Activated CD4-positive, alpha-beta T cell treated with anti-CD3 and anti-CD28 coated beads for 24 hours (primary cell): ENCODE measurements at places on chromosomes 7 and 10.

DNA sequence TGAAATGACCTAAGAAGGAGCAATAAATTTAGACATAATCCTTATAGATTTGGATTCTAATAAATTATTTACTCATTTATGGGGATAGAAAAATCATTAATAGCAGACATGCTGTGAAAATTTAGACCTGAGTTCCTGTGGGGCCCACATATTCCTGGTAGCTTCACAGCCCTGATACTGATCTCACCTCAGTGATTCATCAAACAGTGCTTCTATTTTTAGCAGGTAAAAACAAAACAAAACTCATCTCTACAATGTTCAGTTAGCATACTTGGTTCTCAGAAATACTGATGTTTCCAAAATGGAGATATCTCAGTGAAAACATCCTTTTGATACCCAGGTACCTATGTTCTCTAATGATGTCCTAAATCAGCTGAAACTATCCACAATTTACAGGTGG is 841.1 kb upstream of the SORCS1 start:
- no peak for DNase-seq

DNA sequence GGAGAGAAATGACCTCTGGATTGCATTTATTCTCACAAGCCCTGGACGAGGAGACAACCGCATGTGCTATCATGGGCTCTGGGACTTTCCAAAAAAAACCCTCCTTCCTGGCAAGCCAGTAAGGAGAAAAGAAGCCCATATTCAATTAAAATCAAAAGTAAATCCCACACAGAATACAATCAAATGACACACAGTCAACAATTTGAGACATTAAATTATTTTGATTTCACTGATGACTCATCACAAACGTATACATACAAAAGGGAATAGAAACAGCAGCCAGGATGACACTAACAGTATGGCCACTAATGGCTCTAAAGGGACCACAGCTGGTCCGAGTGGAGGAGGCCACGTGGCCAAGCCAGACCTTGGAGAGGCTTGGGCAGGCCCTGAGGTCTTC is 24.9 kb downstream of the LRRC20 start:
- no peak for DNase-seq

- no peak for DNase-seq
Measured at GRCh38 chr10:117541405-117541908, 1.1 kb upstream of the EMX2 start.

DNA sequence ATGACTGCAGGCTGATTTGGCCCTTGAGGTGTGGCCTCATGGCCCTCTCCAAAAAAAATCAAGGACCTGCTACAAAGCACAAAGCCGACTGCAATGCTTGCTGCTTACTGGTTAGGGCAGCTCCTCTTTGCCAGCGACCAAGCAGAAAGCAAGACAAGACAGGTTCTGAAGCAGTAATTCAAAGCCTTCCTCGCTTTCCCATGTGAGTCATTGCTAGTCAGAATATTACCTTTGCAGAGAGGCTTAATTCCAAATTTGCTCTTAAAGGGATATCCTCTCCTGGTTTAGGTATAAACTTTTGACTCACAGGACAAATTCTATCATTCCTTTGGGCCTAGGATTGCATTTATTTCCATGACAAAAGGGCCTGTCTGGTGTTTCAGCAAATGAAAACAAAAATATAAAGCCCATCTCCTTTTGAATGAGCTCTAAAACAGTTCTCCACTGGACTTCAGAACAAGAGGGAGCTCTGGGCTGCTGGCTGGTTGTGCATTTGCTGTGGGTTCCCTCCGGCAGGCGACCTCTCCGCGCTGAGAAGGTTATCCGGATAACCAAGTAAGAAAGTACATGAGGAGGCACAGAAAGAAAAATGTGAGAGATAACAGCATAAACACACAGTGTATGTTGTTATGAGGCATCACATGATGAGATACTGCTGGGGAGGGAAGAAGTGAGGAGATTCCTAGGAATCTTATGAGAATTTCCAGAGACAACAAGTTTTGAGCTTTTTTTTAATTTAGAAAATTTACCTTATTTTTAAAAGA is 90.8 kb downstream of the EGFR start:
- DNase-seq: no peak

DNA sequence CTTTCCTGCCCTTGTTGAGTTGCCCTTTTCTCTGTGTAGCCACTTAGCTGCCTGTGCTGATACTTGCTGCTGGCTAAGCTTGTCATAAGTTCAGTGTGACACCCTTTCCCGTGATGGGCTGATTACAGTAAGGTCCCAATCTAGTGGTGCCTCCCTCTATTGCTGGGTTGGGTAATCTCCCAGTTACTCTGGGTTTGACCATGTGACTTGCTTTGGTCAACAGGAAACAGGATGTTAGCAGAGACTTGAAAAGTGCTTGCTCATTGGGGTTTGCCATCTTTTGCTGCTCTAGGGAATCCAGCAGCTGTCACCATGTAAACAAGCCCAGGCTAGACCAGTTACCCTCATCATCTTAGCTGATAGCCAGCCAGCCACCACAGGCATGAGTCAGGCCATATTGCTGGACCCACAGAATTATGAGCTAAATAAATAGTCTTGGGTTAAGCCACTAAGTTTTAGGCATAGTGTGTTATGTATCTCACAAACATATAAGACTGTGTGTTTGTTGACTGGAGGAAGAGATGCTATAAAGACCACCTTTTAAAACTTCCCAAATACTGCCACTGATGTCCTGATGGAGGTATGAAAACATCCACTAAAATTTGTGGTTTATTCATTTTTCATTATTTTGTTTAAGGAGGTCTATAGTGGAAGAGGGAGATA is 4.0 kb upstream of the LEP start:
- DNase-seq: no peak

DNA sequence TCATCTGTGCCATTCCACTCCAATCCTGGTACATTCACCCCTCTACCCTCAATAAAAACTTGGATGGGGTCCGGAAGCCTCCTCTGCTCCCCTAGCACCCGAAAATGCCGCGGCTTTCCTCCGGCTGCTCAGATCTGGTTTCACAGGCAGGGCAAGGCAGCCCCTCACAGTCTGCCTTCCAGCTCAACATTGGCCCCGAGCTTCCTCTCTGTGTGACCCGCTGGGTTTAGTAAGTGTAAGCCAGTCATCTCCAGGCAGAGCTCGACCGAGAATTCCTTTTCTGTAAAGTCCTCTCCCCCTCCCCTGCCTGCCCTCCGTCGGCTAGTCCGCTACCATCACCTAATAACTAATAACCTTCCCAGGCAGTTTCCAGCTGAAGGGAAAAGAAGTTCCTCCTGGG is 3.4 kb downstream of the INHBA start:
- no peak for DNase-seq

DNA sequence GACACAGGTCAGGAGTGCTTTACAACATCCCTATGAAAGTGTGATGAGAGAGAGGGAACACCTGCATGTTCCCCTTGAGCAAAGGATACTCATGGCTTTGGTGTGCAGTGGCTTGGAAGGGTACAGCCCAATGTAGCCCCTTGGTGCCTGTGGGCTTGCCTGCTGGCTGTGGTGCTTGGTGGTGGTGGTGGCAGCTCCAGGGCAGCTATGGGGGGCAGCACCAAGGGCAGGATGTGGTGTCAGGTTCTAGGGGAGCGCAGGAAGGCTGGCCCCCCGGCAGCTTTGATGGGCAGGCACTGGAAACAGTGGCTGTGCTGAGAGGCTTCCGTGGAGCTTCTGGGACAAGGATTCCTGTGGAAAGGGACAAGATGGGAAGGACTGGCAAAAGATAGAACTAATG is 464.0 kb upstream of the ZMIZ1 start:
- no peak for DNase-seq

DNA sequence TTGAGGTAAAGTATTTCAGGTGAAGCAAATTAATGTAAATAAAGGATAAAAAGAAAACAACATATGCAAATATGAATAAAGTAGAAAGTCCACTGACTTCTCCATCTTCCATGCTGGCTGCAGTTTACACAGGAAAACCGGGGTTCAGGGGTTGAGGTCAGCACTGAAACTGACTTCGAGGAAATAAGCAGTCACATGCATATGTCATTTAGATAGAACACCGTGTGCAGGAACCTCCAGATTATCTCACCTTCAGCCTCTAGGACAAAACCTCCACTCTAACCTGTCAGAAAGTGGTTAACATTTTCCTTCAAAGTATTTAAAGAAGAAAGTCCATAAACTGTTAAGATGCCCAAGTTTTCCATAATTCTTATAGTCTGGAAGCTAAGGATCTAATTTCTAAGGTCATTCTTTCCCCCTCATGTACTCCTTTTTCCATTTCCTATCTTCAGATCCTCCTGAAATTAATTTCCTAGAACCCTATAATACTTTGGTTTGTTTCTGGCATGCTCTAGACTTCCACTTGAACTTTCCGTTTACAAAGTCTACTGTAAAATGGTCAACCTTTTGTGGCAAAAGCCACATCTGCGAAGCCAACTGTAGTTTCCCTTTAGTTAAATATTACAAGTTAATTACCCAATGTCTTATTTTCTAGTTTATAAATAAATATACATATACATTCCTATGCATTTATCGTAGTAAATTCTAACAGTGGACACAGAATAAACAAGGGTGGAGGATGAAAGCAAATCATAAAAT is 173.3 kb downstream of the RAPGEF5 start:
- DNase-seq: no peak

- DNase-seq: no peak
Measured at GRCh38 chr7:142788303-142789289, 17.8 kb downstream of the PRSS2 start.

DNA sequence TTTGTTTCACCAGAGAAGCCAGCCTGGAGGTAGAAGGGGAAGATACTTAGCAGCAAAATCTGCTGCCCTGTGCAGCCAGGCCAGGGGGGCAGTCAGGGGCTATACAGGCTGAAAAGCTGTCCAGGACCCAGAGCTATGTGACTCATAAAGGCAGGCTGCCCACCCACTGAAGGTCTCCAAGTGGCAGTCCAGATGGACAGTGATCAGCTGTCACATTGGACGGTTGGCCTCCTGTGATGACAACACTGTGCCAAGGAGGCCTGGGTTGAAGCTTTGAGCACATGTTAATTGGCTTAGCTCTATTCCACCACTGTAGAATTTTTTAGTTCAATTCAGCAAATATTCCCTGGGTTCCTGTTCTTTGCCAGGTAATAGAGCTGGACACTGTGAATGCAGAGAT is 577.3 kb upstream of the GALNT17 start:
- DNase-seq: no peak

DNA sequence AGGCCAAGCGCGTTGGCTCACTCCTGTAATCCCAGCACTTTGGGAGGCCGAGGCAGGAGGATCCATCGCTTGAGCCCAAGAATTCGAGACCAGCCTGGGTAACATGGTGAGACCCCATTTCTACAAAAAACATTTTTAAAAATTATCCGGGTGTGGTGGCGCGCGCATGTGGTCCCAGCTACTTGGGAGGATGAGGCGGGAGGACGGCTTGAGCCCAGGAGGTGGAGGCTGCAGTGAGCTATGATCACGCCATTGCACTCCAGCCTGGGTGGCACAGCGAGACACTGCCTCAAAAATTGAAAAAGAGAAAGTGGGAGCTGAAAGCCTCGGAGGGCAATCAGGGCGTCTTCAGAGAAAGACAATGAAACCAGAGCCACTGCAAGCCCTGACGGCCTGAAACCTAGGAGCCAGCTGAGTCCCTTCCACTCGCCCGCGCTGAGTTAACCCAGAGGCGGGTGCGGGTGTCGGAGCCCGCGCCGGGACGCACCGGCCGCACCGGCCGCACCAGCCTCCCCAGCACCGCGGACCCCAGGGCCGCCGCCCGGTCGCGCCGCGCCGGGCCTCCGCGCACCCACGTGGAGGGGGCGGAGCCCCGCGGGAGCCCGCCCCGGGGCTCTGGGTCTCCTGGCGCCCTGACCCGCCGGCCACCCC is 22.4 kb downstream of the ZFAND2A start:
- no peak for DNase-seq

DNA sequence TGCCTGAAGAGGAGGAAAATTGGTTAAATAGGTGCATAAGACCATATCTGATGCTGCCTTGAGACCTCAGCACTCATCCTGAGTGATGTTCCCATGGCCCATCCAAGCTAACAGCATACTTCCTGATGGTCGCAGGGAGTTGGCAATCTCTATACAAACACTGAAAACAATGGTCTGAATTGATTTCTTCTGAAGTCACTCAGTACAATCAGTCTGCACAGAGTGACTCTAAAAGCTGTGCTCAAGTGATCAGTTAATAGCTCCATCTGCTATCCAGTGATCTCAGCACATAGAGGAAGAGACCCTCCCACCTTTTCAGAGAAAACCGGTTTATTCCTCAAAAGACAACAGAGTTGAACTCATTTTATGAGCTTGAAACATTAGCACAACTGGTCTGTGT is 3.9 kb downstream of the PPP1R17 start:
- DNase-seq: no peak

- DNase-seq: no peak
Measured at GRCh38 chr7:74267756-74268565, 13.8 kb upstream of the RFC2 start.

DNA sequence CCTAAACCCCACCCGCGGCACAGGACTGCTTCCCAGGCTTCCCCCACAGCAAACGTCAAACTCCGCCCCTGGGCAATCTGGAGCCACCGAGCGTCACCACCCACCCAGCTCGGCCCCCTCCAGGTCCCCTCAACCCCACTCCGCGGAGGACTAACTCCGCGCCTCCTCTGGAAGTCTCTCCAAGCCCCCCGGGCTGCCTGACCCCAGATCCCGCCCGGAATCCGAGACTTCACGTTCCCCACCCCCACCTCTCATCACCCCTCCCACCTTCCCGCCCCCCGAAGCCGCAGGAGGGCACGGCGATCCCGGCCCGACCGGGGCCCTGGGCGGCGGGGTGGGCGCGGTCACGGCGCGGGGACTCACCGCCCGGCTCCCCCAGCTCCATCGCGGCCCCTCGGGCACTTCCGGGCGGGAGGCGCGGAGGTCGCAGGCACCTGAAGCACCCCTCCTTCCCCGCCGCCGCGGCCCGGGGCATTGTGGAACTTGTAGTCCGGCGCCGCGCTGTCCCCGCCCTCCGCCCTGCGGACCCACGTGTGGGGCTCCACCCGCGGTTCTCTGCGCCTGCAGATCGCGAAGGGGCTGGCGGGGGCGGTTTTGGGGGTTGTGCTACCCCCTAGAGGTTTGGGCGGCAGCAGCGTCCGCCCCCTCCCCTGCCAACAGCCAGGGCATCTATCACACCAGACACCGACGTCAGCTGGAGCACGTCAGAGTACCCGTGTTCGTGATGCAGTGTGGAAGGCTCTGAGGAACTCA is at the start of gene TMUB1:
TSS of gene TMUB1 (minus strand) at position 423 of the 753 bp plus-strand sequence. CDS start 930 bp downstream, outside the sequence.
- DNase-seq: peak; percentile 74

DNA sequence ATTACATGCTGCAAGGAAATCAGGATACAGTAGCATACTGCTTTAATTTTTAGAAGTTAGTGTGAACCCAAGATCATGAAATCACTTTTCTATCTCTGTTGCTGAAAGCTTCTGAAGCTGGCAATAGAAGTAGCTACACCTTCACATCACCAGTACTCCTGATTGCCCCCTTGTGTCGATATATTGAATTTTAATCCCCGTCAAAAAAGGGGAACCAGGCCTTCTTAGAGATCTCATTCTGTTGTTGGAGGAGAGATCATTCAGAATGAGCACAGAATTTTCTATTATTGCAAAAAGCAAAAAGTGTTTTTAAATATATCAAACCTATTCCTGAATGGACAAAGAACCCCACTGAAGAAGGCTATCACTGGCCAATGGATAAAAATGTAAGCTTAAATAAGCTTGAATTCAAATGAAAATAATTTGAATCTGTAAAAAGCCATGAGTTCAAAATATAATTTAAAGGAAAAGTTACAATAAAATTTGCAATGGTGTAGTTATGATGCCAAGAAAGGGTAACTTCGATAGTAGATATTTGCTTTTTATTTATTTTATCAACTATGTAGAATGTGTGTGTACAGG is 39.7 kb upstream of the TEX47 start:
- DNase-seq: no peak
